Activated T-helper 1 cell treated with anti-CD3 and anti-CD28 coated beads, Interleukin-2, amount 50 U/mL, for 16 hours (primary cell): ENCODE measurements at places on chromosomes 5 and 9.
A peak's percentile ranks its signal among the peaks of the same experiment; 100 is the strongest.

- DNase-seq: no peak
Observed at GRCh38 chr5:89445106-89445745, 562.2 kb upstream of the MEF2C start.

DNA sequence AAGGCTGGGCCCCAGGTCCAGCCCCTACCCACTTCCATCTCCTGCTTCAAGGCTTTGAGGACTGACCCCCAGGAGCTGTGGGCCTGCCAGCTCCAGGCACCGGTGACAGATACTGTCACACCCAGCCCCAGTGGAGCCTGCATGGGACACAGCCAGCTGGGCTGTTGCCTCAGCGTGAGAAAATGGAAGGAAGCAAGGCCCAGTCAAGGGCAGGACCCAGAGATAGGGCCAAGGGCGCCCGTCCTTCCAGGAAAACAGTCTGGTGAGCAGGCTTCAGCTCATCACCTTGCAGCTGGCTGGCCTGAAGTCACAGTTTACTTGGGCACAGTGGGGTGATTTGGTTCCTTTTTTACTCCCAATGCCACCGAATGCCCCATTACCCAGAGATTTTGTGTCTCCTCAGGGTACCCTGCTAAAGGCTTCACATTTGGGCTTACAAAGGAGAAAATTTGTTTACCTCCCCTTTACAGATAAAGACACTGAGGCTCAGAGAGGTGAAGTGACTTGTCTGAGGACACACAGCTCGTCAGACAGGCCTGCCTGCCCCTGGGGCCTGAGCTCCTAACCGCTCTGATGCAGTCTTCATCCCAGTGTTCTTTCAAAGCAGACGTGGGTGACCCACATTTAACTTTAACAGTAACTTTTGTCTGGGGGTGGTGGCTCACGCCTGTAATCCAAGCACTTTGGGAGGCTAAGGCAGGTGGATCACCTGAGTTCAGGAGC, 21.5 kb upstream of the WDR38 start:
- DNase-seq: no peak

GRCh38 chr9:119257592-119257991, 111.6 kb downstream of the BRINP1 start:
- no peak for DNase-seq

- DNase-seq: no peak
Observed at GRCh38 chr5:75654693-75655295, 43.5 kb downstream of the ANKDD1B start.

DNA sequence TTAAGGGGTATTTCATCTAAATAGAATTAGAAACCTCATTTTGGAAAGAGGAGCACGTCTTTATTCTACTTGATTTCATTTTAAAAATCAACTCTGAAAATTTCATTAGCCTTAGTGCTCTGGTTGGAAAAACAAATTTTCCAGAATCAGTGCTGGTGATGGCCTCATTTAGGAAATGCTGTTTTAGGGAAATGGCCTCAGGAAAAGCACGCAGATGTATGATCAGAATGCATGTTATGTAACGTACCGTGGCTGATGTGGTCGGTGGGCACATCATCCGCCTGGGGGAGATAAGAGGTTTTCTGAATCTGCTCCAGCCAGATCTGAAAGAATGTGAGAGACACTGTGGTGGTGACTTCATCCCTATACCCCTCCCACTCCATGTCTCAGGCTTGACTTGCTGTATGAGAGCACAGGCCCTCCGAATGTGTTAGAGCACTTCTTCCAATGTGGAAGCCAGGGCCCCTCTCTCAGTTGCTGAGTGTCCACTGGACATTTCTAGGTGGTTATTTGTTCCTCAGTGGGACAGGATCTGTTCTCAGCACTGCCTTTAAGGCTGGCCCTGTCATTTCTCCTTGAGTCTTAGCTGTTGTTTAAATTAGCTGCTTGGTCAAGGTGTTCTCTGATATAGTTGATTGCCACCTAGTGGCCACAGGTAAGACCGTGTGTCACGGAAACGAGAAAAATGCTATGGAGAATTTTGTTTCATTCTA, 96.5 kb downstream of the ARHGAP26 start:
- peak; percentile 2 for DNase-seq

GRCh38 chr5:43190755-43191603, 1.0 kb upstream of the NIM1K start:
- DNase-seq: no peak

DNA sequence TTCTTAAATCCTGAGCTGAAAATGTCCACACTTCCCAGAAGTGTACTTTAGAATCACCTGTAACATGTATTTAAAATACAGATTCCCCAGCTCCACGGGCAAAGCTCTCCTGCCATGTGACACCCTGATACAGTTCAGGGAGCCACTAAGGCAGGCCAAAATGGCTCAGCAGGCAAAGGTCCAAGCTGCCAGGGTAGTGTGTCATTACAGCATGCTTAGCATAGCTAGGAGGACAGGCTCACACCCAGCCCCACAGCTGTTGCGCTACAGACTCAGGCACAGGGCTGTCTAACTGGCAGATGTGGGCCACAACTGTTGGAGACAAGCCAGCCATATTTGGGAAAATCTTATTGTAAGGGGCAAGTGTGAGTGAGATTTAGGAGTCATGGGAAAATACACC, 73.0 kb downstream of the C9orf85 start:
- DNase-seq: no peak

GRCh38 chr9:86046071-86046636, 53.2 kb downstream of the GOLM1 start:
- no peak for DNase-seq

DNA sequence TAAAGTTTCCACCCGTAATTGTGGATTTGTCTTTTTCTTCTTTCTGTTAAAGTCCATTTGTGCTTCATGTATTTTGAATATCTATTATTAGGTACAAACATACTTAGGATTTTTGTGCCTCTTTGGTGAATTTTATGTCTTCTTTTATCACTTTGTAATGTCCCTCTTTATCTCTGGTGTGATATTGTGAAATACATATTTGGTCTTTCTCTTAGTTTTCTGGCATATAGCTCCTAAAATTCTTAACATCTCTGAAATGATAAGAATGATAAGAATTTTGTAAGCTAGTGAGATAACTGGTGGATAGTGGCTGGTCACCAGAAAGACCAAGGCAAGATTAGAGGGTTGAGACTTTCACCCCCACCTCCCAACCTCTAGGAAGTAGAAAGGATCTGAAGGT, 111.1 kb downstream of the KCTD16 start:
- DNase-seq: no peak

DNA sequence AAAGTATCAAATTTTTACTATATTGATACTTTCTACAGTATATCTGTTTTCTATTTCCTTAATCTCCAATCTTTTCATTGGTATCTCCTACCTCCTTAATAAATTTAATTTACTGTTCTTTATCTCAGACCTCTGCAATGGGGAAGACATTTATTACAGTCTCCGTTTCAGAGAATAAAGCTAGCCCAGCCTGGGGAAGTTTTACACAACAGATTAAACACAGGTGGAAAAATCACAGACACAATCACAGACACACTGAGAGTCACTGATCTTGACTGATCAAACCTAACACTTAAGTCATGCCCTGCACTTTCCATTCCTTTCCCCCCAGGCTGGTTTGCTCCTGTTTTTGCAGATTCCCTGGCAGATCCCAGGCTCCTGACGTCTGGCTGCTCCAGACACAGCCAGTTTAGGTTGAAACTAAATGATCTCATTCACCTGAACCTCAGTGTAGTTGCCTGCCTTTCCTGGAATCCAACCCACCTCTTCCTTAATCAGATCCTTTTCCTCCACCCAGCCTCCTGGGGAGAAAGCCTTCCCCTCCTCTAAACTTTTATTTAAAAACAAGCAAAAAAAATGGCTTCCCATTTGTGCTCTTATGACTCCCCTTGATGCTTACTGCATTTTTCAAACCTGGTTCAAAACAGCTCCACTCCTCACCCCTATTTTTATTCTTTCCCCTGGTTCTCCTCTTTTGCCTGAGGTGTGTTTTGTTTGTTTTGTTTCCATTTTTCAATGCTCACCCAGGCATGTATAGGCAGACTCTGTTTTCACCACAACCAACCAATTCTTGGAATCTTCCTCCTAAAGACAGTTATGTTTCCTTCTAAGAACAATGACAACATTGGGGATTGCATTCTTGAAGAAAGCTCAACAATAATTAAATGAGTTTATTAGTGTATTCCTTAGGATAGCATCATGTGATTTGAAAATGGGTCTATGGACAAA, 29.5 kb upstream of the OSMR start:
- DNase-seq: no peak

- no peak for DNase-seq
Observed at GRCh38 chr9:12516573-12516972, 176.6 kb upstream of the TYRP1 start.

GRCh38 chr5:54177058-54177457, 133.3 kb downstream of the ARL15 start:
- no peak for DNase-seq

- DNase-seq: no peak
Observed at GRCh38 chr5:147509041-147509709, 693 bp downstream of the DPYSL3 start.

- DNase-seq: no peak
Observed at GRCh38 chr5:170021506-170021905, 41.2 kb upstream of the INSYN2B start.

DNA sequence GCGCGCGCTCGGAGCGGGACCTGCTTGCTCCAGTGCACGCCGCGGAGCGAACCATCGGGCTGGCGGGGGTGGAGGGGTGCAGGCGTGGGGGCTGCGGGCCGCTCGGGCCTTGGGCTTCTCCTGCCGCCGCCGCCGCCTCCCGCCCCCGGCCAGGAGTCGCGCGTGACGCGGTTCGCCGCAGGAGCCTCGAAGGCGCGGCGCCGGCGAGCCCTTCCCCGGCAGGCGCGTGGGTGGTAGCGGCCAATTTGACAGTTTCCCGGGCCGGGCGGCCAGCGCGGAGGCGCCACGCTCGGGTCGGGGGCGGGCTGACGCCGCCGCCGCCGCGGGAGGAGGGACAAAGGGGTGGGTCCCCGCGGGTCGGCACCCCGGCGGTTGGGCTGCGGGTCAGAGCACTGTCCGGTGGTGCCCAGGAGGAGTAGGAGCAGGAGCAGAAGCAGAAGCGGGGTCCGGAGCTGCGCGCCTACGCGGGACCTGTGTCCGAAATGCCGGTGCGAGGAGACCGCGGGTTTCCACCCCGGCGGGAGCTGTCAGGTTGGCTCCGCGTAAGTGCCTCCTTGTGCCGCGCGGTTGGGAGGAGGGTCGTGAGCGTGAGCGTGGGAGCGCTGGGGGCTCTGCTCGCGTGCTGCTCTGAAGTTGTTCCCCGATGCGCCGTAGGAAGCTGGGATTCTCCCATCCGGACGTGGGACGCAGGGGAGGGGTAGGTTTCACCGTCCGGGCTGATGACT, at the start of gene TJP2:
TJP2 (plus strand) TSS at position 387 of the 725 bp plus-strand sequence; CDS start at position 483, 96 bp downstream.
- DNase-seq: no peak

- DNase-seq: no peak
Observed at GRCh38 chr9:77729177-77729576, 81.1 kb upstream of the GNA14 start.

DNA sequence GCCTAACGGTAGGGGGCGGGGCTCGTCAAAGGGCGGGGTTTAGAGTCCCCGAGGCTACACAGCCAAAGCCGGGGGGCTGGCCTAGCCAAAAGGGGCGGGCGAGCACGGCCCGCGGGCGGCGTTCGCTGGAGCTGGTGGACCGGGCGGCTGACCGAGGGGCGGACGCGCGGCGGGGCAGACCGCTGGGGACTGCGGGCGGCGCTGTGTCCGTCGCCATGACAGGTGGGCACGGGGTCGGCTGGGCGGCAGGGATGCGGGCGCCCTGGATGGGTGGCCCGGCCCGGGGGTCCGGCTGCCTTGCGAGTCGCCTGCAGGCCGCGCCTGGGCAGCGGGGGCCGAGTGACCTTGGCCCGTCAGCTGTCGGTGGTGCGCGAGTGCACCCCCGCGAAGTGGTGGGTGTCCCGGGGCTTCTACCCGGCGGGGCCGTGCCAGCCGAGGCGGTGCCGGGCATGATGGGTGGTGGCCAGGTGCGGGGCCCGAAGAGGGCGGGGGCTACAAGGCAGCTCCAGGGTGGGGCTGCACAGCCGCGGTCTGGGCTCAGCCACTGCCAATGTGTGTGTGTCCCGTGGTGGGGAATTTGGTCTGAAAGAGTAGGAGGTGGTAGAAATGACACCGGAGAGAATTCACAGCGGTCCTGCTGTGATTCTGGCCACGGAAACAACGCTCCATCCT, at the start of gene CARD19:
CARD19 (plus strand) TSS at position 87 of the 672 bp plus-strand sequence; CDS start at position 216, 129 bp downstream.
- DNase-seq: peak; percentile 32

- DNase-seq: no peak
Observed at GRCh38 chr9:136292591-136293448, 11.1 kb downstream of the CCDC187 start.

GRCh38 chr5:54988218-54988617, 2.8 kb upstream of the ESM1 start:
- no peak for DNase-seq

DNA sequence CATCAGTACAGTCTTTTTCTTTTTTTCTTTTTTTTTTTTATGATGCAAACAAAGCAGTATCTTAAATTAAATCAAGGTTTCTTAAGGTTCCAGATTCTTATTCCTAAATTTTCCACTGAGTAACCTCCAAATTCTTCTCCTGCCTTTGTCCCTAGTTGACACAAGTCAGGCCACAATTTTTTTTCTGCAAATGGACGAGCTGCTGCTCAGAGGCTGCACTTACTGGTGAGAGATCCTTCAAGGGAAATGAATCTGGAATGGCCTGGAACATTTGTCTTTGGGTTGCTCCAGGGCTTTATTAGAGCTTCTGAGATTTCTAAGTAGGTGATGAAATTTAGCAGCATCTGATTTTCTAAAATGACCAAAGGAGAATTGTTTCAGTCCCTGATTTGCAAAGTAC, 39.3 kb downstream of the PIK3R1 start:
- DNase-seq: no peak

- peak; percentile 35 for DNase-seq
Observed at GRCh38 chr5:181181650-181182565, 23.1 kb downstream of the TRIM7 start.

DNA sequence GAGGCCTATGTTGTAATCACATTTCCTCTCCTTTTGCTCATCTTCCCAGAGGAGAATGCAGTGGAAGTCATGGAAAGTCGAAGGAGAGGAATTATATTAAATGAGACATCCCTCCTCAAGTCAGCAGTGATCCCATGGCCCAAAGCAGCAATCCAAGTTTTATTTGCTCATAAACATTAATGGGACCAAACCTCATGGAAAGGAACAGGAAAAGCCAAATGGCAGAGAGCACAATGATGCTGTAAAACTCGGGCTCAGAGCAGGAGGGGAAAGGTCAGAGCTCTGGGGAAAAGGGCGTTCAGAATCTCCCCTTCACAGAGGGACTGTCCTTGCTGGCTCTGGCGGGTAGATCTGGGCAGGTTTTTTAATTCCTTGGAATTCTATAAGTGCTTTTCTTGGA, 175.8 kb downstream of the C5orf15 start:
- DNase-seq: no peak

- no peak for DNase-seq
Observed at GRCh38 chr9:110969971-110970386, 68.3 kb downstream of the LPAR1 start.

GRCh38 chr5:36457511-36458270, 148.7 kb upstream of the SLC1A3 start:
- DNase-seq: no peak

DNA sequence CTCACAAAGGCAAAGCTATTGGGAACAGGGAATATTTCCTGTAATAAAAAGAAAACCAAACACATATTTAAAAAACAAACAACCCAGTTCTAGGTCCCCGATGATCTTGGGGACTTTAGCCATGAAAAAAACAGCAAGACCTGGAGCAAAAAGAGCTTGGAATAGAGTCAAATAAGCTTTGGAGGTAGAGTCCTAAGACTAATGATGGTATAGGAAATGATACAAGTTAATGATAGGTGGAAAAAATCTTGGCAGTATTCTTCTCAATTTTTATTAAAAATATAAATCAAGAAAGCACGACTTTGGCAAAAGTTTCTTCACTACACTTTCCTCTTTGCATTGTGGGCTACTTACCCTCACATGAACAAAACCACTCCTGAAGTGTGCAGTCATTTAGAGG, 481.5 kb downstream of the EBF1 start:
- DNase-seq: no peak
